ENCODE measurements at places on chromosomes 1 and 21.

- DNase-seq = no peak
Observed at GRCh38 chr1:21287905-21288514, 2.3 kb downstream of the ECE1 start.

GRCh38 chr1:26016953-26017545 is 4.5 kb upstream of the EXTL1 start:
- no peak for DNase-seq

- DNase-seq = no peak
Observed at GRCh38 chr1:212536586-212536985, 72.0 kb upstream of the ATF3 start.

- DNase-seq = no peak
Observed at GRCh38 chr1:233140974-233141373, 154.6 kb downstream of the PCNX2 start.

- DNase-seq = no peak
Observed at GRCh38 chr1:229012823-229013222, 258.1 kb upstream of the RAB4A start.

- peak; percentile 2 for DNase-seq
Observed at GRCh38 chr21:44263221-44263760, 1.6 kb upstream of the DNMT3L start.

DNA sequence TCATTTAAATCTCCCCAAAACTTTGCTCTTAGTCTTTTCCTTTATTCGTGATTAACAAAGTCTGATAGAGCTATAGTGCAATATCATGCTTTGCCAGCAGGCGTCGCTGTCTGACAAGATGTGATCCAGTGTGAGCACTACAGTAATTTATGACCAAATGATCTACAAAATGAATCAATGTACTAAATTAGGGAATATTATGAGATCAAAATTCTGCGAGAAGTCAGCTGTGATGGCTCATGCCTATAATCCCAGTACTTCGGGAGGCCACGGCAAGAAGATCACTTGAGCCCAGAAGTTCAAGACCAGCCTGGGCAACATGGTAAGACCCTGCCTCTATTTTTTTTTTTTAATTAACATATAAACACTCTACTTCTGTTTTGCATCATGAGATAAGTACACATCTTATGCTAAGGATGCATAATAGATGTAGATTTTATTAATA is 3.6 kb upstream of the SPSB1 start:
- DNase-seq = peak; percentile 76

GRCh38 chr1:119715542-119715941 is 3.8 kb downstream of the PHGDH start:
- DNase-seq = no peak

DNA sequence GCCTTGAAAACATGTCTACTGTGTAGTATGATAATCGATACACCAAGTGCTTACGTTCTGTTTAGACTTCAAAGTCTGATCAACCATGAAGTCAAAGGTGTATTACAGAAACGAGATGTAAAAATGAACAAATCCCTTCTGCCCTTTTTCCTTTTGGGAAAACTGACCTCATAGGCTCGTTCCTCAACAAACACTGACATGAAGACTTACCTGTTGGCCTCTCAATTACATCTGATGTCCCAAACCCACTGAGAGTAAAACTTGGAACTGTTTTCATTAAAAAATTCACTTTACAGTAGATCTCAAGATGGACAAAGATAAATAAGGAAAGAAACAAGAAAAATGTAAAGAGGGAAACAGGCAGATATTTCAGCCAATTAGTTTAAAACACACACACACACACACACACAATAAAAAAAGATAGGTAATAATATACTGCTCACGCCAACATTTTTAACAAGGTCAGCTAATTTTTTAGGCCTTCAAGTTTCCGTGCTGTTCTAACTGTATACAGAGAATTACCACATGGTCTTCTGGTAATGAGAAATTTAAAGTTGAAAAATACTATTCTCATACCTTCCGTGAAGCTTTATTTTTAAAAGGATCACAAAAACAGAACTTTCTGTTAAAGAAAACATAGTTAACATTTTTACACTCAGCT is 2.1 kb downstream of the HMGN1 start:
- no peak for DNase-seq

DNA sequence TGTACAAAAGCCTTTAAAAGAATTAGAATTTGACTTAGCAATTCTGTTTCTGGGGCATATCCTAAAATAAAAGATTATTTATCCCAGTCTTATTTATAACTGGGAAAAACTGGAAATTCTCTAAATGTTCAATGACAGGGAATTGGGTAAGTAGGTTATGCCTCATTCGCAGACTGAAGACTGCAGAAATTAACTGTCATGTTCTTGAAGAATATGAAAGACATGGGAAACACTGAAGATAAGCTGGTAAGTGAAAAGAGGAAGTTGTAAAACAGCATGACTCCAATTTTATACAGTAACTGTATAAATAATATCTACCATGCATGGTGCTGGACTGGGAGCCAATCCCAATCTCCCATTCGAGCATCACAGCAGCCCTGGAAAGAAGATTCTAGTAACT is 50.6 kb upstream of the SLC2A1 start:
- no peak for DNase-seq

GRCh38 chr1:202630541-202630940 is 79.7 kb downstream of the SYT2 start:
- no peak for DNase-seq

- no peak for DNase-seq
Observed at GRCh38 chr21:42350318-42350910, 380 bp downstream of the TFF2 start.

DNA sequence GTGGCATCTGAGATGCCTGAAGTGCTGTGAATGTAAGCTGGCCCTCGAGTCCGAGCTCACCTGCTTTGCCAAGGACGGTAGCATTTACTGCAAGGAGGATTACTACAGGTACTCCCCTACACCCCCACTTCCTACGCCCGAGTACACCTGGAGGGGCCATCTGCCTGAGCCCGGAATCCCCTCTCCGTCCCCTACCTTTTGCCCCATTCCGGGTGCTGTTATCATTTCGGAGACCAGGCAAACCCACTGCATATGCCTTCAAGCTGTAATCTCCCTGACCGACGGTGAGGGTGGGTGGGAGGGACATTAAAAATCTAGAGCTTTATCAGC is 2.9 kb downstream of the LHX9 start:
- DNase-seq = no peak

- no peak for DNase-seq
Observed at GRCh38 chr1:39508857-39509305, 17.4 kb downstream of the BMP8A start.

- no peak for DNase-seq
Observed at GRCh38 chr1:157181790-157182189, 43.6 kb upstream of the ETV3 start.

GRCh38 chr1:156504438-156504813 is 3.9 kb upstream of the MEF2D start:
- peak; percentile 68 for DNase-seq

DNA sequence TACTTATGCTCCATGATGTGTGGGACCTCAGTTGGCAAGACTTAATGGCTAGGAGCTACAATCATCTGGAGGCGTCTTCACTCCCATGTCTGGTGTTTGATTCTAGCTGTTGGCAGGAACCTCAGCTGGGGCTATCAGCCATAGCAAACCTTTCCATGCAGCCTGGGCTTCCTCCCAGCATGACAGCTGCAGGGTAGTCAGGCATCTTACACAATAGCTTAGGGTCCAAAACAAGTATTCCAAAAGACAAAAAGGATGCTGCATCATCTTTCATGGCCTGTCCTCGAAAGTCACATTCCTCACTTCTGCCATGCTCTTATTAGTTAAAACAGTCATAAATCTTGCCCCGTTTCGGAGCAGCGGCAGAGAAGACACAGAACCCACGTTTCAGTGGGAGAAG is 90.9 kb downstream of the LRRC8C start:
- DNase-seq = peak; percentile 63

All from stomach (tissue), 19 donors.